ENCODE measurements at places on chromosomes 6 and 20.

- no peak for DNase-seq
Measured at GRCh38 chr6:110935171-110935570, 23.3 kb upstream of the GTF3C6 start.

GRCh38 chr20:63102721-63103375 is 96.1 kb upstream of the BHLHE23 start:
- no peak for DNase-seq

DNA sequence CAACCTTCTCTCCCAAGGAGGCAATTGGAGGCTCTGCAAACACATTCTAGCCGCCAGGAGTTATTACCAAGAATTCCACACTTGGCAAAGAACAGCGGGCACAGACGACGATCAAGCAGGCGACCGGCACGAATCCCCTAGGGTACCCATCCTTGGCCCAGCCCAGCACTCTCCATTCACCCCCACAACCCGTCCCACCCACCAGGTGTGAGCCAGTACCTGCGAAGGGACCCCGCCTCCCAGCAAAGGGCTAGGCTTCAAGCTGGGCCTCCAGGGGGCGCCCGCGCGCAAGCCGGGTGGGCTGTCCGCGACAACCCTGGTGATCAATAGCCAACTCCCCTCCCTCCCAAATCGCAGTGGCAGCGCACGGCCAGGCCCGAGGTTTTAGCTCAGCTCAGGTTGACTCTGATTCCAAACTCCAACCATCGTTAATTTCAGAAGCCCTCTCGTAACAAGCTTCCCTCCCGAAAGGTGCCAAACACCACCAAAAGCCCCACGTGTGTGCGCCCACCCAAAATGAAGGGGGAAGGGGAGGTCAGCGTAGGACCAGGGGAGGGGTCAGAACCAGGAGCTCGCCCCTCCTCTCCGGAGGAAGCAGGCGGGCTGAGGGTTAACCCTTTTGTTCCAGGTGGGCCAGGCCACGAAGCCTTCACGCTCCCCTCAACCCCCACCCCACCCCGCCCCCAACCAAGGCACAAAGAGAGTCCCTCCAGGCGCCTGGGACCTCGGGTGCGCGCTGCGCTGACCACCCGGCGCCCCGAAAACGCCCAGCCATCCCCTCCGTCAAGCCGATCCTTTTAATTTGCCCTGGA is 2.1 kb downstream of the SALL4 start:
- no peak for DNase-seq

GRCh38 chr6:40953486-40953885 is 85.5 kb downstream of the UNC5CL start:
- no peak for DNase-seq

- DNase-seq: no peak
Measured at GRCh38 chr6:127147534-127147933, 29.1 kb downstream of the RSPO3 start.

- DNase-seq: no peak
Measured at GRCh38 chr20:61670274-61670673, 395.4 kb downstream of the TAF4 start.

DNA sequence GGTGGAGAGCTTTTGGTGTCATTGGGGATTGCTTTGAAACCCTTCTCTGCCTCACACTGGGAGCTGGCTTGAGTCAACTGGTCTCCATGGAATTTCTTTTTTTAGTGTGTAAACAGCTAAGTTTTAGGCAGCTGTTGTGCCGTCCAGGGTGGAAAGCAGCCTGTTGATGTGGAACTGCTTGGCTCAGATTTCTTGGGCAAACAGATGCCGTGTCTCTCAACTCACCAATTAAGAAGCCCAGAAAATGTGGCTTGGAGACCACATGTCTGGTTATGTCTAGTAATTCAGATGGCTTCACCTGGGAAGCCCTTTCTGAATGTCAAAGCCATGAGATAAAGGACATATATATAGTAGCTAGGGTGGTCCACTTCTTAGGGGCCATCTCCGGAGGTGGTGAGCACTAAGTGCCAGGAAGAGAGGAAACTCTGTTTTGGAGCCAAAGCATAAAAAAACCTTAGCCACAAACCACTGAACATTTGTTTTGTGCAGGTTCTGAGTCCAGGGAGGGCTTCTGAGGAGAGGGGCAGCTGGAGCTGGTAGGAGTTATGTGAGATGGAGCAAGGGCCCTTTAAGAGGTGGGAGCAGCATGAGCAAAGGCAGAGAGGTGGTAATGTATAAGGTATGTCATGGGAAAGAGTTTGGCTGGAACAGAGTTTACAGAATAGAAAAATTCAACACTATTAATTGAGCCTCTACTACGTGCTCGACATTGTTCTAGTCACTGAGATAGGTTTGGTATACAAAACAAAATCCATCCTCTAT is 31.2 kb downstream of the SRSF3 start:
- no peak for DNase-seq

GRCh38 chr6:164104432-164104831 is 689.9 kb downstream of the QKI start:
- DNase-seq: no peak

- no peak for DNase-seq
Measured at GRCh38 chr6:31575335-31575901, at the start of gene TNF. TSS of gene TNF (plus strand) at chr6:31575565. CDS start at chr6:31575742, 177 bp downstream.

DNA sequence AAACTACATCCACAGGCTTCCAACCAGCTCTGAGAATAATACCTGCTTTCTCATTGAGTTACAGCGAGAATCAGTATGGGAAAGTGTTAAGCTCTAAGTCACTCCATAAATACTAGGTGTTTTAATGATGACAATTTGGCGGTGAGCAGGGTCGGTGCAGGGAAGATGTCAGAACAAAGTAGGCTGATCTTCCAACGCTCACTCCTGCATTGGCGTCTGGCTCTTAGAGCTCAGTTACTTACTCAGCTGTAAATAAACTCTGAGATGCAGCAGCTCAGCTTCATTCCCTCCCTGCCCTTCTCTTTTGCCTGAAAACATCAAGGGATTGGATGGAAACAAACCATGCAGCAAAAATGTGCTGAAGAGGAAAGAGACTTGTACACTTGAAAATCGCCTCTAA is 102.5 kb upstream of the SPACA1 start:
- DNase-seq: no peak

DNA sequence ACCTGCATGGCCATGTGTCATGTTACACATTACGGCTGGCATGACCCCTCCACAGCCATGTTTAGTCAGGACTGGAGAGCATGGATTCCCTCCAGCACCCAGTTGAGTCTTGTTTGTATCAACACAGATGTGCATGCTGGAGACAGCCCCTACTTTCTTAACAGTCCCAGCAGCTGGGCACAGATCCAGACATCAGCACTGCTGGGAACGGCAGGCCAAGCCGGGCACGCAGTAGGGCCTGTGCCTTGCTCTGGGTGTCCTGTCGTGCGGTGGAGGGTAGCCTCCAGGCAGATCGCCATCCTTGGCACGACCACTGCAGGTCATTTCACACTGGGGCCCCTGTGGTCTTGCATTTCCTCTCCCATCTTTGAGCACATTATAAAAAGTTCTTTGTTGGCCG is 381.4 kb downstream of the SMOC2 start:
- no peak for DNase-seq

DNA sequence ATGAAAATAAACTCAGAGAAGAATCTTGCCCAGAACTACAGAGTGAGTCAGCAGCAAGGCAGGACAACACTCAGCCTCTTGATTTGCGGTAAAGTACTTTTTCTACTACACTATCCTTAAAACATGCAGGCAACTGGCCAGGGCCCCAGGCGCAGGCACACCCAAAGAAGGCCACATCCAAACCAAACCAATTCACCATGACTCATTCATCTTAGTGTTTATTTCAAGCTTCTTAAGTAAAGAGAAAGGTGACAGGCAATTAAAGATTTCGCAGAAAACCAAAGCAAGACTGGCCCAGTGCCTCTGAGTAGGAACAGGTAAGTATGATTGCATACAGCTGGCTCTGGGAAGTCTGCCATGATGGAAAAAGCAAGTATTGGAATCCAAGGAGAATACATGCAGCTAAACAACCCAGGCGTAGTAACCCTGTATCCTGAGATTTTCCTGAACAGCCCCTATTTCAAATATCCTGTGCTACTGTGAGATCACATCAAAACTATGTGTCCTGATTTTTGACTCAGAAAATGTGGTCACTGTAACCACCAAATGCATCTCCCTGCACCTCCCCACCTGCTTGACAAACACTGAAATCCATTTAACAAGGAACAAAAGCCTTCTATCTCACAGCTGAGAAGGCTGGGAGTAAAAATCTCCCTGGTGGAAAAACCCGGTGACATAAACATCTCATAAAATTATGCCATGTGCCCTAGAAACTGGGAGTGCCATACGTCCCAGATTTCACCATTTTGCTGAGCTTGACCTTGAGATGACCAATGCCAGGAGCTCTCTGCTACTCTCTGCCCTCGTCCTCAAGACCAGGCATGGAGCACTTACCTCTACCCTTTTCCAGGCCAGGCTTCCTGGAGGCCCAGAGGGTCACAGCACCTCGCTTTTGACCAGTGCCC is 12.4 kb downstream of the WFDC3 start:
- no peak for DNase-seq

GRCh38 chr6:43061861-43062260 is 2.4 kb downstream of the KLC4 start:
- no peak for DNase-seq

DNA sequence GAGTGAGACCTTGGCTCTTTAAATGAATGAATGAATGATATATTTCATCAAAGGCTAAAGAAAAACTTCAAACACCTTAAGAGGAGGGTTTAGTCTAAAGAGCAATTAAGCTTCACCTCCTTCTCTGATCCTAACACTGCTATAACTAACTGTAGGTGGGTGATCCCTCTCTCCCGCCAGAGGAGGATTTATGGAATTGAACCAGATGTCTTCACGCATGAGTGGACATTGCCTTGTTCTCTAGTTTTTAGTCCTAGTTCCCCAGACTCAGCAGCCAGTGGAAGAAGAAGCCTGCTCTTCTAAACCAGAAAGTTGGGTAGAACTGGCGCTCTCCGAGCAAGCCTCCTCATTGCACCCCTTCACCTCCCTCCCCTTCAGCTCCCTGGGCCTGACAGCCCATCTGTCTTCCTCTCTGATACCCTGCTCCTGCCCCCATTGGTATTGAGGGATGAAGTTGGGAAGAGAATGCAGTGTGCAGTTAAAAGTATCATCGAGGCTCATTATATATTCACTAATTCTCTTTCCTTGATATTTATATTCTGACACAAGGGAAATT is 142.7 kb downstream of the ARID1B start:
- no peak for DNase-seq

DNA sequence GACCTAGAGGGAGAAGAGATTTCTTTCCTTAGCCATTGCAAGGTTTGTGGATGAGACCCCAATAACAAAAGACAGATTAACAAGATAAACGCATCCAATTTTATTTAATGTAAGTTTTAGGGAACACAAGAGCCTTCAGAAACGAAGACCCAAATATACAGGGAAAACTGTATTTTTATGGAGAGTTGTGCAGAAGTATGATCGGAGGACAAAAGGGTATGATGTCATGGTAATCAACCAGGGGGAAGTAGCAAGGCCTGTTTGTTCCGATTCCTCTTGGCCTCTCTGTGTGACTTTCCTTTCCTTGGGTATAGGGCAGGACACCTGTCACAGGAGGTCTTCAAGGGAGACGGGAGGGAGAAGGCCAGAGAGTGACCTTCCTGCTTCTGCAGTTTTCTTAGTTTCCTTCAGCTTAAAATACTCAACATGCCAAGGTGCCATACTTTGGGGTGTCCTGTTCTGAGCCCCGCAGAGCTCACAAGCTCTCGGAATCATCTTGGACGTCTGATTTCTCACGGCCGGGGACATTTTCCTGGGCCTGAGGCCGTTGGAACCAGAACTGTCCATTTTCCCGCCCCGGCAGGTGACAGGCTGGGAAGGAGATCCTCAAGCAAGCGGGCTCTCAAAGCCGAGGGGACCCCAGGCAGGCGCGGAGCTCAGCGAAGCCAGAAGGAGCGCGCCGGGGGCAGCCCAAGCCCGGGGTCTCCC is 21.7 kb downstream of the TMC2 start:
- no peak for DNase-seq

- DNase-seq: no peak
Measured at GRCh38 chr6:108546079-108547049, 14.4 kb upstream of the FOXO3 start.

- no peak for DNase-seq
Measured at GRCh38 chr20:39903806-39904465, 785.1 kb downstream of the MAFB start.

- no peak for DNase-seq
Measured at GRCh38 chr20:24778585-24779031, 170.5 kb upstream of the CST7 start.
